ENCODE measurements at places on chromosomes 7 and 10.

- DNase-seq: no peak
Observed at GRCh38 chr10:78510566-78511323, 477.1 kb downstream of the RPS24 start.

GRCh38 chr10:43843321-43844101 lies 194.8 kb upstream of the ZNF32 start:
- DNase-seq: no peak

DNA sequence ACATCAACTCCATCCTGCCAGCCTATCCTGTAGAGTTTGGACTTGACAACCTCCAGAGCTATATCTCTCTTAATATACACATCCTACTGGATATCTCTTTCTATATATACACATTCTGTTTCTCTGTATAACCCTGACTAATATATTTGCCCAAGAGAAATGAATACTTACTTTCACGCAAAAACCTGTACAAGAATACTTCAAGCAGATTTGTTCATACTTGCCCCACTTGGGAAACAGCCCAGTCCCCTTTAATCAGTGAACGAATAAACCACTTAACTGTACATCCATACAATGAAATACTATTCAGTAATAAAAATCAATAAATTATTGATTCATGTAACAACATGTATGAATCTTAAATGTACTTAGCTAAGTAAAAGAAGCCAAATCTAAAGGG lies 251.1 kb upstream of the PHYHIPL start:
- DNase-seq: no peak

DNA sequence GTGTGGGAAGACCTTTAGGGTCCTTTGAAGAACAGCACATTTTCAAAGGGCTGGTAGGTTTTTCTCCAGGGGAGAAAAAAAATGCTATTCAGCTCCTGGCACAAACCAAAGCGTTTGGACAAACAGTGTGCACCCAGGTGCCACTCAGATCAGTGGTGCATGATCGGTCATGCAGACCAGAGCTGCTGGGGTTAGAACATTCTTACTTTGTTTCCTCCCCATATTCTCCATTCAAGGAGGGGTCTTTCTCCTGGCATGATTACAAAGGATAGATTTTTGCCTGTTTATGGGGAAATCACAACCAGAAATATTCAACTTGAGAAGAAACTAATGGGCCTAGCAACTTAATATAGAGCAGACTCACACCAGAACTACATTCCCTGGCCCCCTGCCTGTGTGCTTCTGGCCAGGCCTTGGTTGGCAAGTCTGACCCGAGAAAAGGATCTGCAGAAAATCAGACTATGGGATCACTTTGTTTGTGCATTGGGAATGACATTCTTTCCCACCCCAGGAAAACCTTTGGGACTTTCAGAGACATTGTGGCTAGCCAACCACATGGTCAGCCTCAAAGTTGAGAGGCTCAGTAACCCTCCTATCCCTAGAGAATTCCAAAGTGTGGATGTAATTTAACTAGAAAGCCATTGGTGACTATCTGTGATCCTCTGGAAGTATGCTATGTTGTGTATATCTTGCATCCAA lies 82.3 kb upstream of the FGL2 start:
- DNase-seq: no peak

GRCh38 chr7:99558306-99559174 lies at the start of gene ZNF655:
ZNF655 (plus strand) TSS chr7:99558642; CDS start chr7:99560560, 1,918 bp downstream.
- DNase-seq: peak; percentile 83

DNA sequence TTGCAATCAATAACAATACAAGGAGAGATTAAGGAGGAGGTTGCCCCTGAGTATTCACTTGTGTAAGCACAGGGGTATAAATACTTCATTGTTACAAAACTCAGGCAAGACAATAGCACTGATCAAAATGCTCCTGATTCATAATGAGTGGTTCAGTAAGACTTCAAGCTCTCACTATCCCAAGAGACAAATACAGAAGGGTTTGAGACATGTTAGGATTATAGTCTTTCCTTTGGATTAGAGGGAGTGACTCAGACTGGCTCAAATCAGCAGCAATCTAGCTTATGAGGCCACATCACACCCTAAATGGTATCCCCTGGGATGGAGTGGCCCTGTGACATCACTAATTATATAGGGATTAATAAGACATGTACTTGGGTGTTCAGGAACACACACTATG lies 167.2 kb upstream of the HGF start:
- DNase-seq: no peak

GRCh38 chr10:75049316-75050148 lies 61.9 kb upstream of the SAMD8 start:
- DNase-seq: no peak

GRCh38 chr7:90337106-90337505 lies 9.4 kb upstream of the GTPBP10 start:
- DNase-seq: no peak

- DNase-seq: no peak
Observed at GRCh38 chr10:85918371-85918770, 448.2 kb downstream of the GRID1 start.

- DNase-seq: no peak
Observed at GRCh38 chr7:26995666-26996065, 100.1 kb downstream of the HOXA1 start.

DNA sequence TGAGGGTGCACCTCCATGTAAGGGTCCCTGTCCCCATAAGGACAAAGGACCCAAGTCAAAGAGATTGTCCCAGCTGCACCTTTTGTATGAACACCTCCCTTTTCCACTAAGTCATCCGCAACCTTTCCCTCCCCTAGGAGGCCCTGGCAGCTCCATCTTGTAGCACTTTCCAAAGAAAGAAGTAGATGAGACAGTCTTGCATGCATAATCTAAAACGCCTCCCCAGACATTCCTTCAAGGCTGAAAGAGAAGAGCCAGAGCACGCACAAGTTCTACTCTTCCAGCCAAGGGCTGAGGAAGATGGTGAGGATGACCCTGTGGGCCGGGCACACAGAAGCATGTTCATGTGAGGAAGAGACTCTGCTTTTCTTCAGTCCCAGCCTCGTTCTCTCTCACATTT lies 194.4 kb downstream of the TNS3 start:
- no peak for DNase-seq

GRCh38 chr10:11176746-11177145 lies 159.1 kb downstream of the CELF2 start:
- DNase-seq: no peak

DNA sequence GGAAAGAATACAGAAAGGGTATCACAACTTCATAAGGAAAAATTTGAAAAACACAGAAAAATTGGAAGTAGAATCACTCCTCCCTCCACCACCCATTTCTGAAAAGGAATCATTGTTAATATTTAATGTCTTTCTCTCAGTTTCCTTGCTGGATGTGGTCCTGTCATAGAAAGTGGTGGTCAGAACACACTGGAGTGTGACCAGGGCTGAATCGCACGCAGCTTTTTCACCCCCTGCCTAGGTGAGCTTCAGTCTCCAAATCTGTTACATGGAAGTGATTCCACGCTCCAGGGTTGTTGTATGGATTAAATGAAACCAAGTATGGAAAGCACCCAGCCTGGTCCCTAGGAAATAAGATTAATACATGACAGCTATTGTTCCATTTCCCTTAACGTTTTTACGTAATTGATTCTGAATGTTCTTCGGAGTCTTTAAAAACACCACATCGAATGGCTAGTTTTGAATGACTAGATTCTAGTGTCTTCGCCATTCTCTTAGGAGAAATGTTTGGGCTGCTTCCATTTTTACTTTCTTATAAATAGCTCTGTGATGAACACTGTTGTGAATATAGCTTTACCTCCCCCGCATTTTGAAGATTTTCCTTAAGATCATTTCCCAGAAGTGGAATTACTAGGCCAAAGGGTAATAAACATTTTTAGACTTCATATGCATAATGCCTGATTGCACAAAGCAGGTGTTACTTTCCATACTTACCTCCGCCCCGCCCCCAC lies 10.9 kb upstream of the DUSP5 start:
- DNase-seq: no peak

DNA sequence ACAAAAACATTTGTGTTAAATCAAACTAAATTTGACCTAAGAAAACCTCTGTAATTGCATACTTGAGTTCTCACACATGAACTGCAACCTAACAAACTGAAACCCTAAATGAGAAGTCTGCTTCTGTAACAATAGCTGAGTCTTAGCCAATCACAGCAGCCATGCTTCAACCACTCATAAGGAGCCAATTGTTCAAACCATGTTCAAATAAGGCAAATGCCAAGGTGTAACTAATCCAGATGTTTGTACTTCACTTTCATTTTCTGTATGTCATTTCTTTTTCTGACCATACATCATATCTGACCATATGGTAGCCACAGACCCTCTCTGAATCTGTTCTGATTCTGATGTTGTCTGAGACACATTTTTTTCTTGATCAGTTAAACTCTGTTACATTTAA lies 47.5 kb upstream of the ANTXRL start:
- DNase-seq: no peak

- DNase-seq: no peak
Observed at GRCh38 chr7:67821116-67821515, 824.5 kb downstream of the TYW1 start.

GRCh38 chr7:1043552-1044188 lies 676 bp upstream of the GPR146 start:
- no peak for DNase-seq

DNA sequence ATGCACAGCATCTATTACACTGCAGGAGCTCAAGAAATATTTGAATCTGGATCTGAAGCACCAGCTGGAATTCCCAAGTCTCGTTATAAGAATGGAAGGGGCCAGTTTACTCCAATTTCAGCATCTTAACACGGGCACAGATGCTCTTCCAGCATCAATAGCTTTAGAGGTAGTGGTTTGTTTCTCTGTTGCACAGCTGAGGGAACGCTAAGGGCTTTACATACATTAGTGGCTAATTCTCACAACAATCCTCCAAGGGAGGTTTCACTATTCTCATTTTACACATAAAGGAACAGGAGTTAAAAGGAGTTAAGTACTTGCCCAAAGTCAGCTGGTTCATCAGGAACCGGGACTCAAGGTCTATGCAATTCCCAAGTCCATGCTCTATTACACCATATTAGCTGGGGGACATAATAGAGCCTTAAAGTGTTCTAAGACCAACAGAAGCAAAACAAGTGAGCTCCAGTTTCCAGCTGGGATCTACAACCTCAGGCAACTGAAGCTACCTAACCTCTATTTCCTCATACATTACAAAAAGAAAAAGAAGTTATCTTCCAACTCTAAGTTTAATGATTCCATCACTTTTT lies 9.9 kb downstream of the XPNPEP1 start:
- DNase-seq: no peak

- no peak for DNase-seq
Observed at GRCh38 chr7:75961218-75961617, 33.2 kb downstream of the TMEM120A start.

DNA sequence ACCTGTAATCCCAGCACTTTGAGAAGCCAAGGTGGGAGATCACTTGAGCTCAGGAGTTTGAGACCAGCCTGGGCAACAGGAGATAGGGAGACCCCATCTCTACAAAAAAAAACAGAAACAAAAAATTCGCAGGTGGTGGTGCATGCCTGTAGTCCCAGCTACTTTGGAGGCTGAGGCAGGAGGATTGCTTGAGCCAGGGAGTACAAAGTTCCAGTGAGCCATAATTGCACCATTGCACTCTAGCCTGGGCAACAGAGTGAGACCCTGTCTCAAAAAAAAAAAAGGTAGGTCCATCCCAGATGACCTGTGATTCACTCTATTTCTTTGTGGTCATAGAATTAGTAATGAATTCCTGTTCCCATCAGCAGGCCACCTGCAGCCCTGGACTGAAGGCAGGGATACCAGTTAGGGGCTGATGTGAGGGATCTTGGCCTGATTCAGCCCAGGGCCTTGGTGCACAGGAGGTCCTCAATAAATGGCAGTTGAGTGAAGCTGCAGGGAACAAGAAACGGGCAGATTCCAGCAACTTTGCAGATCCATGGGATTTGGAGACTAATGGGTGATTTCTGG lies at the start of gene MYH16:
Gene MYH16, plus strand, starts transcription at position 364 of the 570 bp plus-strand sequence.
- no peak for DNase-seq

DNA sequence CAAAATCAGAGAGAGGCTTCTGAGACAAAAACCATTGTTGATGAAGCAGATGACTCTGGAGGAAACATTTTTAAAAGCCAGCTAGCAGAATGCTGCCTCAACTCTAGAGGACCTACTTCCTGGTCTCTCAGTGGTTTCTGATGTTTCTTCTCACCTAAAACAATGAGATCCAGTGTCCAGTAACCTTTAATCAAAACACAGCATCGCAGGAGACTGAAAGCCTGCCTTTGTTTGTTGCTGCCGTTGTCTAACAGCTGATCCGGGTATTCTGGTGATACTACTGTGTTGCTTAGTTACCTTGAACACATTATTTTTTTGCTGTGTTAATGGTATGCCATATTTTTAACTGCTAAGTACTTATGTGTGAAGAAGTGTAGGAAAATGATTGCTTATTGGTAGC lies 70.9 kb downstream of the WIPF3 start:
- no peak for DNase-seq

DNA sequence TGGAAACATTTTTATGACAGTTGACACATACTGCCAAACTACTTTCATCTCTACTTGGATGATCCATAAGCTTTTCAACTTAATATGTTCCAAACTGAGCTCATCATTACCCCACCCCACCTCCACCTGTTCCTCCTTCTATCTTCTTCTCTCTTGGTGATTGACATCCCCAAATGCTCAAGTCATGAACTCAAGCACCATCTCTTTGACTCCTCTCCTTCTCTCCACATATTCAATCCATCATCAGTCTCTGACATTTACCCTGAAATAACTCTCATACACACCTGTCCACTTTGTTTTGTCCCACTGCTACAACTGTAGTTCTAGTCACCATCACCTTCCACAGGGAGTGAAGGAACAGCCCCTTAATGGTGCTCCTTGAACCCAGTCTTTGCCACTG lies 43.3 kb downstream of the SGCE start:
- no peak for DNase-seq

- DNase-seq: no peak
Observed at GRCh38 chr10:89374713-89375141, 3.1 kb upstream of the IFIT1B start.

DNA sequence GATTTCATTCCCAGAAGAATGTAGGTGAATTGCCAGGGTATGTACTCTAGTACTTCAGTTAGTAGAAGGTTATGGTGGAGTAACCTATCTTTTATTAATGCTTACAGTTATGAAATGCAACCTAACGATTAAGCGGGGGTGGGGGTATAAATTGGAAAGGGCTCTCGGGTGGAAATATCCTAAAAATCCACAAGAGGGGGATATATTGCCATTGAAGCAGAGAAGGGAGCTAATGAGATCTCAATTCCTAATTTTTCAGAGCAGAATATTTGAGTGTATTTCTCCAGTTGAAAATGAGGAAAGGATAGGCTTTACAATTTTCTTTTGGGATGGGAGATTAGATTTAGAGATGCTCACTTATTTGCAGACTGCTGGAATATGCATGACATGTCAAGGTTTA lies 90.8 kb downstream of the DNAJB9 start:
- DNase-seq: no peak

DNA sequence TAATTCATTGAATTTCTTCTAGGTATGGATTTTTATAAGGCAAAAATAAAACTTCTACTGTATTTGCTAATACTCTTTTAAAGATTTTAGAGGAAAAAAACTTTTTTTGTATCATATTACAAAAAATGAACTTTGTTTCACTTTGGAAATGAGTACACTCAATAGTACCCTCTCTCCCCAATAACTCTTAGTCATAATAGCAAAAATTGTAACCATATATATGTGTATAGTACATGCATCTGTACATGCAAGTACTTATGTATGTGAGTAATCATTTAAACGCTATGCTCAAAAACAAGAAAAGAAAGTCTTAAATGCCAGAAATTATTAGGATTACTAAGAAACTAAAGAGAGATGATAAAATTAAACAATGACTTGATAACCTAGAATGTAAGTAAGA lies 95.9 kb upstream of the HGF start:
- no peak for DNase-seq

GRCh38 chr7:28272461-28272877 lies 91.9 kb upstream of the JAZF1 start:
- DNase-seq: no peak

GRCh38 chr10:100810091-100810834 lies 64.9 kb downstream of the PAX2 start:
- no peak for DNase-seq

All from stimulated activated CD8-positive, alpha-beta memory T cell treated with anti-CD3 and anti-CD28 coated beads, Interleukin-7, amount 100 ng/mL, for 1 hour (primary cell).